Stimulated activated CD8-positive, alpha-beta memory T cell treated with anti-CD3 and anti-CD28 coated beads, Interleukin-4, amount 100 ng/mL, for 1 hour (primary cell): ENCODE measurements at places on chromosomes 7 and 10.

- DNase-seq: no peak
Measured at GRCh38 chr10:63375859-63376258, 89.9 kb downstream of the JMJD1C start.

DNA sequence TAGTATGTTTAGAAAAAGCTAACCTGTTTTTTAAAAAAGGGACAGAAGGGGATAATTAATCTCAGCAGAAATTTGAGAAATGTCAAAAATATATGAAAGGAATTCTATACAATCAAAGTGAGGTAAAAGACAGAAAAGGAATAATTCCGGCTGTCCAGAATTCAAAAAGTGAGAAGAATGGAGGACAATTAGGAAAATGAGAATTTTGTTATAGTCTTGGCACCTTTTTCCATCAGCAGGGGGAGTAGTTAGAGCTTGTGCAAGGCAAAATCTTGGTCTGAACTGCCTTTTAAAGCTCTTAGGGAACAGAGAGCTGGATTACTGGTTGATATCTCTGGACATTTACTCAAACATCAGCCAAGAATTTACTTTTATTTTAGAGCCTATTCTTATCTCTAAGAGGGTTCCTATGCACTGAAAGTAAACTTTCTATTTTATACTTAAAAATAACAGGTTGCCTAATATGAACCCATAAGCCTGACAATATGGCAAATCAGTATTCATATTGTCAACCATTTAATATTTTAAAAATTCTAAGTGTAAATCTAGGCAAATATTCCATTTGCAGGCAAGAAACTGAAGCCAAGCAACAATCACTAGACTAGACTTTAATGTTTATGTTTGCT, 185.6 kb downstream of the ANK3 start:
- no peak for DNase-seq

GRCh38 chr10:22583683-22584082, 130.7 kb downstream of the PIP4K2A start:
- no peak for DNase-seq

DNA sequence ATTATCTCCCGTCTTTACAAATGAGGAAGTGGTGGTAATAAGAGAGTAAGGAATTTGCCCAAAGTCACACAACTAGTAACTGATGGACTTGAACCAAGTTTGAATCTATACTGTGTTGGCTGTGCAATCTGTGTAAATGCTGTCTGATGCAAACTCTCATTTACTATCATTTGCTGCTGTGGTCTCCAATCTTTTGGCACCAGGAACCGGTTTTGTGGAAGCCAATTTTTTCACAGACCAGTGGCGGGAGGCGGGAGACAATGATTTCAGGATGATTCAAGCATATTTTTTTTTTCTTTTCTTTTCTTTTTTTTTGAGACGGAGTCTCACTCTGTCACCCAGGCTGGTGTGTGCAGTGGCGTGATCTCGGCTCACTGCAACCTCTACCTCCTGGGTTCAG, 450.0 kb upstream of the FZD8 start:
- DNase-seq: no peak

- DNase-seq: no peak
Measured at GRCh38 chr7:90111-91063, 102.0 kb upstream of the FAM20C start.

DNA sequence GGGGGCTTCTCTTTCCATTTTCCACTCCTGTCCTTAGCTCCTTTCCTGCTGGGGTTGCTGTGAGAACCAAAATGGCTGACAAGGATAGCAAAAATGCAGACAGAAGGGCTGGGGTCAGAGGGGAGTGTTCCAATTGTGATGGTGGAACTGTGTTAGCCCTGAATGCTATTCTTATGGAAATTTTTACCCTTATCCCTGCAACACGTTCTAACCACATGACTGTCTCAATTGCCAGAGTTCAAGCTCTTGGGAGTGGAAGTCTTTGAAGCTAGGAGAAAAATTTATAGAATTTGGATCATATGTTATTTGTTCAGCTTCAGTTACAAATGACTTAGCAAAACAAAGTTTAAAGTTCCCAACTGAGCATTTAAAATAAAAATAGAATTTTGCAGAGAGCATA, 134.1 kb downstream of the ADCYAP1R1 start:
- DNase-seq: no peak

- DNase-seq: no peak
Measured at GRCh38 chr10:112716076-112716475, 234.0 kb upstream of the TCF7L2 start.

DNA sequence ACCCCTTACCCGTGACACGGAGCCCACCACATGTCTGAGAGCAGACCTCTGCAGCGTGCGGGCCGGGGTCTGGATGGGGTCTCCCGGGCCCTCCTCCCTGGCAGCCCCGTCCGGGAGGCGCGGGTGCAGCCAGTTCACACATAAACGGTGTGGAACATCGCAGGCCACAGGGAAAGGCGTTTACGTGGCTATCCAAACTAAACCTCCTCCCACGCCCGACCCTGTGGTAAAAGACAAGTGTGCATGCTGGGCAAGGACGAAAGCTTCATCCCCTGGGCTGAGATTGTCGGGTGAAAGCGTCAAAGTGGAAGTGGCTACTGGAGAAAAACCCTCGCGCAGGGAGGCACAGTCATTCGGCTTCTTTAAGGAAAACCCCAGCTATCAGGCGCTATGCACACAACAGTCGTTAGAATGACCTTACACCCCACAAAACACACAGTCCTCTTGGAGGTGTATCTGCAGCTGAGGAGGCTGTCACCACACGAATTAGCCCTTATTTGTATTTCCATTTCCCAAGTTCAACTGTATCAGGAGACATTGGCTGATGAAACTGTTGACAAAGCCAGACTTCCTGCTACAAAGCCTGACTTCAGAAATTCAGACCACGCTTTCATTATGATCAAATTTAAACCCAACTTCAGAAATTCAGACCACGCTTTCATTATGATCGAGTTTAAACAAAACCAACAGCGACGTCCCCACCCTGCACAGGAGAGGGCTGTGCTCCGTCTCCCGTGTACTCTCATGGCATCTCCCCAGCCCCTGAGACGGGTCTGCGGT, 15.3 kb downstream of the GPER1 start:
- DNase-seq: no peak

GRCh38 chr10:35554461-35555056, 50.6 kb upstream of the GJD4 start:
- no peak for DNase-seq

DNA sequence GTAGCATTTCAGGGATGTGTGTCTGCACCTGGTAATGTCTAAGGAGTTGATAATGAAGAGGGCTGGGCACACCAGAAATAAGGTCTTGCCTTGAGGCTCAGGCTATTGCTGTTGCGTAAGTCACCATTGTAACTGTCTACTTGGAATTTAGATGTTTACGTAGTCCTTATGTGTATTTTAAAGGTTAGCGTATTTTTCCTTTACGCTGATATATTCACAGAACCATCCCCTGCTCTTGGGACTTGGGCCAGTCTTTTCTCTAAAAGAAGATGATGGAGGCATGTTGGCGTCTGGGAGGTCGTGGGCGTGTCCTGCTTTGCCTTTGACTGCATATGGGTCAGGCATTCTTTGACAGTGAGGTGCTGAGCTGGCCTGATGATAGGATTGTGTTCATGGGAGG, 14.7 kb downstream of the WDR37 start:
- no peak for DNase-seq

DNA sequence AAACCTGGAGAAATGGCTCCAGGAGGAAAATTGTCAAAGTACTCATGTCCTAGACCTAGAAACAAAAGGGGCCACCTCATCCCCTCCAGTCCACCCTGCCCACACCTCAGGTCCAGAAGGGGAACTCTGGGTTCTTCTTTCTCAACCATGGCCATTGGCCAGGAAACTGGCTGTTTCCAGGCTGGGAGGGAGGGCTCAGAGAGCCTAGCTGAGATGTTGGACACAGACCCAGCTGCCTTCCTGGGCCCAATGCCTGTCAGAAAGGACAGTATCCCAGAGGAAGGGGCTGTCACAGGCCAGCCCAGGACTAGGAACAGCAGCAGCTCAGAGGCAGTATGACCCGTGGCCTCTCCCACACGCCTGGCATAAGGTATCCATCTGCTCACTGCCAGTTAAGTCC, 9.6 kb downstream of the GRID1 start:
- DNase-seq: no peak

- no peak for DNase-seq
Measured at GRCh38 chr10:130425169-130425568, 289.0 kb downstream of the GLRX3 start.

DNA sequence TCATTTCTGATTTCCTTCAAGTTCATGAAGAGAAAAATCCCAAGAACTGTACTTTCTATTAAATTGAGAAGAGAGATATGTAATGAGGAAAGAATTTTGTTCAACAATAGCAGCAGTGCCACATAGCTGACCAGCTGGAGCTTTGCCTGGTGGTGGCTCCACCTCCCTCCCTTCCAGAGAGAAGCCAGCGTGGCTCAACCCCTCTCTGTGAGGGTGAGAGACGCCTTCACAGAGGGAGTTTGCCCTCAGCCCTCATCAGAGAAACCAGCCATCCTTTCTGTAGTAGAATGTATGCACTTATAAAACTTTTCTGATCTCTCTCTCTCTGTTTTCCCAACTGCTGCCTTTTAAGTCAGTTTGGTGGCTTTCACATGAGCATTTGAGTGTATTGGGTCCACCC, 20.5 kb upstream of the COL1A2 start:
- no peak for DNase-seq

DNA sequence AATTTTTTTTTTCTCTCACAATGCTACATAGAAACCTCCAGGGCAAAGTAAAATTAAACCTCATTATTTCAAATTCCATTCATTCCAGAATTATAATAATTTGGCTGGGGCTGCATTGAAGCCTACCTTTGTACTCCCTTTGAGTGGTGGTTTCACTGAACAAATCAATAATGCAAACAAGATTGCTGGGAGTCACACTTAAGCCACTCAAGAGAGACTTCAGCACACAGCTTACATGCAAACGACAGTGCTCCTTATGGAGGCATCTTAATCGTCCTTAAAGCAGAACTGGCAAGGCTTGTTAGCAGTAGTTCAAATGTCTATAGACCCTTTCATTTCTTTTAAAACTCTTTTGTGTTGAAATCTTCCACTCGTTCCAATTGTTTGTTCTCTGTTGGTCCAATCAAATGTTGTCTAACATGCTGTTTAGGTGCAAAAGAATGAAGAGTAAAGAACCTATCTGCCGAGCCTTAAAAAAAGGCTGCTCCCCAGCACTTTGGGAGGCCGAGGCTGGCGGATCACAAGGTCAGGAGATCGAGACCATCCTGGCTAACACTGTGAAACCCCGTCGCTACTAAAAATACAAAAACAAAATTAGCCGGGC, 294.9 kb downstream of the FGFR2 start:
- DNase-seq: no peak

GRCh38 chr7:147296201-147296600, 1179.6 kb downstream of the CNTNAP2 start:
- no peak for DNase-seq

DNA sequence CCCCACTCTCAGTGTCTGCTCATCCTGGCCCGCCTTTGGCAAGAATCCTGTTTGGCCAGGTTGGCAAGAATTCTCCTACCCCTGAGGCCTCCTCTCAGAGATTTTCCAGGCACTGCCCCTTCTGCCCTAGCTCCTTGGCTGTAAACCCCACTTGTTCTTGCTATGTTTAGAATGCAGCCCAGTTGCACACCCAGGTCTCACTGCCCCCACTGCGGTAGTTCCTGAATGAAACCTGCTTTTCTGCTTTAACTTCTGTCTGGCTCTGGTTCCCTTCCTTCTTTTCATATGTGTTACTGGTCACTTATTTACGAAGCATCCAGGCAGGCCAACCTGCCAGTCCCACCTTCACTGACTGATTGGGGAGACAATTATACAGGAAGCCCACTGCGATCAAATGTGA, 576.9 kb downstream of the GLRX3 start:
- no peak for DNase-seq

- no peak for DNase-seq
Measured at GRCh38 chr10:48947690-48948469, 8.2 kb upstream of the LRRC18 start.

- DNase-seq: no peak
Measured at GRCh38 chr7:7577888-7578287, 11.2 kb downstream of the MIOS start.
